IPS-NIHi11 (cell line): ENCODE measurements at places on chromosomes 13 and 19.

GRCh38 chr13:43864921-43865320 is 14.6 kb downstream of the CCDC122 start:
- no peak for DNase-seq

DNA sequence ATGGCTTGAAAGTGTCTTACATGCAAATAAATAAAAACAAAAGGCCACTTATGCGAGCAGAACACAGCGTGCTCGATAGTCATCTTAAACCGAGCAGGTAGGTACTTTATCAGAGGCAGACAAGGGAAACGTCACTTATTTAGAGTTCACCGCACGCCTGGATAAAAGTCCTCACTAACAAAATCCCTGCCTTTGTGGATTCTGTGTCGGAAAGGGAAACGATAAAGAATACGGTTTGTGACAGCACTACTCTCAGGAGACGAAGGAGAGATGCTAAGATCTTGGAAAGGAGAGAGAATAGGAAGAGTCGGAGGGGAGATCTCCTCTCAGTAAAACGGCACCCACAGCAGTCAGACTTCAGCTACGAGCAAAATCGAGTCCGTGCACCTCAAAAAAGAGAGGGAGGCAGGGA is 581 bp downstream of the RCBTB1 start:
- DNase-seq = no peak

GRCh38 chr13:77333594-77333993 is 6.7 kb upstream of the MYCBP2 start:
- no peak for DNase-seq

GRCh38 chr19:49570138-49570856 is 10.1 kb downstream of the NOSIP start:
- DNase-seq = peak; percentile 91

- no peak for DNase-seq
These were observed 18.0 kb downstream of the CSNK1A1L start for GRCh38 chr13:37087486-37087885.

GRCh38 chr19:20165971-20166592 is 932 bp upstream of the ZNF486 start:
- DNase-seq = no peak

GRCh38 chr19:16417660-16418596 is 53.8 kb downstream of the EPS15L1 start:
- peak; percentile 98 for DNase-seq

- DNase-seq = peak; percentile 33
These were observed 903.1 kb downstream of the SLITRK6 start for GRCh38 chr13:84896128-84896527.
